Endothelial cell (in vitro differentiated cells): ENCODE measurements at places on chromosomes 6 and 20.

GRCh38 chr6:116928677-116929076 lies 51.6 kb downstream of the RFX6 start:
- DNase-seq = no peak

- no peak for DNase-seq
Observed at GRCh38 chr6:54448617-54449016, 140.4 kb downstream of the TINAG start.

GRCh38 chr20:50916934-50917333 lies 14.3 kb downstream of the ADNP start:
- no peak for DNase-seq

- DNase-seq = no peak
Observed at GRCh38 chr6:116500969-116501433, 10.4 kb upstream of the CALHM5 start.

GRCh38 chr6:2454180-2454579 lies 208.8 kb upstream of the GMDS start:
- no peak for DNase-seq

DNA sequence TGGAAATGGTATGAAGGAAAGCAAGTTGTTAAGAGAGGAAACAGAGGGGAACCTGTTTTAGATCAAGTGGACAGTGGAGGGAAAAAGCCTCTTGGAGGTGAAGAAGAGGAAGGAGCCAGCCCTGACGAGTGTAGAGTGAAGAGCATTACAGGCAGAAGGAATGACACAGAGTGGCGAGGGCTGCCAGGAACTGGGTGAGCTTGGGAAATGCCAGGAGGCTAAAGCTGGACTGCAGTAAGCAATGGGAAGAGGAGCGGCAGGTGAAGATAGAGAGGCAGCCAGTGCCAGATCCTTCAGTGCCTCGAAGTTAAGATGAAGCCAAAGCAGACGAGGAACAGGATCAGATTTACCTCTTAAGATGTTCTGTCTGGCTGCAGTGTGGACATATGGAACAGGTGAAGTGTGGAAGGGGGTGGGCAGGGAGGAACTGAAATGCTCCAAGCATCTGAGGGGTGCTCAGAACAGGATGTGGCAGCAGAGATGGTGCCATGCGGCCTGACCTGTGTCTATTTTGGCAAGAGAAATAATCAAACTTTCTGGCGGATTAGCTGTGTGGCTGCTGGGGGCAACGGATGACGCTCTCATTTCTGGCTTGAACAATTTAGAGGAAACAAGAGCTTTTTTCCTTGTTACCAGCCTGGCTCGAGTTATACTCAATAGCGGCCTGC lies 748.4 kb downstream of the PTPRT start:
- DNase-seq = no peak

GRCh38 chr6:37965964-37966676 lies 146.6 kb downstream of the ZFAND3 start:
- no peak for DNase-seq

DNA sequence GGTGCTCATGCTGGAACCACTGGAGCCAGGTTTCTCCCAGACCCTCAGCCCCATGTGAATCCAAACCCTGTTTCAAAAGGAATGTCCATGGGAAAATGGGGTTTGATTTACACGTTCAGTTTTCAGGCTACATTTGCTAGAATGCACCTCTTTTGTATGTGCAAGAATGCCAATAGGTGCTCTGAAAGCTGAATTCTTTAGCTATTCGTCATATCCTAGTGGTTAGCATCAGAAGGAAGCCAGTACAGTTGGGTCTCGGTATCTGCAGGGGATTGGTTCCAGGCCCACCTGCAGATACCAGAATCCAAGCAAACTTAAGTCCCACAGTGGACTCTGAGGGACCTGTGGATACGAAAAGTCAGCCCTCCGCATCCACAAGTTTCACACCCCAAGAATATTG lies 93.4 kb downstream of the UST start:
- DNase-seq = no peak

- DNase-seq = no peak
Observed at GRCh38 chr6:39933669-39934130, 562 bp downstream of the MOCS1 start.

- DNase-seq = no peak
Observed at GRCh38 chr6:156379392-156380289, 397.5 kb upstream of the ARID1B start.

DNA sequence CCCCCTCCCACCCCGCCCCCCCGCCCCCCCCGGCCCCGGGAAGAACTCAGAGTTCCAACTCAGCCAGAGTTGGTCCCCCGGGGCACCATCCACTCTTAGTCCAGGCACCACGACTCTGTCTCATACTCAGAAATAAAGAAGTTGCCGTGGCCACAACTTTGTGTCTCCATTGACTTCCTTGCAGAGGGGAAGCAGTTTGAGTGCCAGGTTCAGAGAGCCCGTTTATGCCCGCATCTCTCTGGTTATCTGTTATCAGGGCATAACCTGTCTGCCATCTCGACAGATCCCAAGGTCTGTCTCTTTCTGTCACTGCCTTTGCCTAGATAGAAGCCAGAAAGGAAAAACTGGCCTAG lies 605 bp downstream of the CDC5L start:
- no peak for DNase-seq

- no peak for DNase-seq
Observed at GRCh38 chr20:12111431-12112088, 193.9 kb downstream of the BTBD3 start.

GRCh38 chr6:91678679-91679446 lies 1092.0 kb upstream of the MAP3K7 start:
- no peak for DNase-seq

DNA sequence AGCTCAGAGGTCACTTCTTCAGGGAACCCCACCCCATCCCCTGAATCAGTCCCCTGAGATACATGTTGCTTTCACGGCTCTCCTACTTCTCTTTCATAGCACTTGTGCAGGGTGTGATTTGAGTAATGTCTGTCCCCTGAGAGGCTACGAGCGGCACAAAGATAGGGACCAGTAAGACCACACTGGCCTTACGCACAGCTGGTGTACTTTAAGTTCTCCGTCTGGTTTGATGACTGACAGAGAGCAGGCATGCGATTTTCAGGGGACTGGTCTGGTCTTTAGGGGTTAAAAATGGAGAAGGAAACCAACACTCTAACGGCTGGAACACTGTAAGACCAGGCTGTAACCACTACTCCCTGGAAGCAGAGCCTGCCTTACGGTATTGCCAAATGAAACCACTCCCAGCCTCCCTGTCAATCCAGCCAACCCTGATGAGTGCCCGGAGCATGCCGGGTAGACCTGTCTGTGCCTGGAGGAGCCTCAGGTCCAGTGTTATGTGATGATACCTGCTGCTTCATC lies 47.1 kb downstream of the ELMO2 start:
- no peak for DNase-seq

DNA sequence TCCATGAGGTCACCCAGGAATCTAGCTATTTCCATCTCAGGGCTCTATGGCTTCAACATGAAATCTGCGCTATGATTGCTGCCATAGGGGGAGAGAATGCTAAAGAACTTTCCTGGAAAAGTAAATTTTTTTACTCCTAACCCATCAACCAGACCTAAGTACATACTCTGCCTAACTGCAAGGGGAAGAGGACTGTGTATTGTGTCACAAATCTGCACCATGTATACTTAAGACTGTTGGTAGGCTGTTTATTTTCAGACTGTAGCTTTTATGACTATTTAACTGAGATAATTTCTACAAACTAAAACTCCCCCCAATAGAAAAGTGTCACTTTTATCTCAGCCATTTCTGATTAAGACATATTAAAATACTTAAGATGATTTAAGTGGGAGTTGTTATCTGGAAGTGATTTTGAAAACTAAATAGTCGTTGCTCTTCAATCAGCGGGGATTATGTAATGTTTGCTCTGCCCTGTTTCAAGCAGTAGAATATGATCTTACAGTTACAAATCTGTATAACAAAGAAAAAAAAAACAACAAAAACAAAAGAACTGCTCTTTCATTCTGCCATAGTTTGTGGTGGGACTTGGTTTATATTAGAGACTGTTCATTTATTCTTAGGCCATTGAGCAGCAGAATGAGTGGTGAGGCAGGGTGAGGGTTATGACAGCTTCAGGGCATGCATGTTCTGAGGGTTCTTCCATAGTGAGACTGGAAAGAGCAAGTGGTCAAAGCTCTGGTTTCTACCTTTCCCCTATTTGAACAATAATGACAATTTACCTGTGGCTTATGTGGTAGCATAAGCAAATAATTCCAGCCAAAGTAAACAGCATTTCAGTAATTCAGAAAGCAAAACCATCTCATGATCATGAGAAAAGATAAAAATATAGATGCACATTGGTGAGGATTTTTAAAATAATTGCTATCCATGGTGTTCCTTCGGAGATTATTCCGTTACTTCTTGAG lies 126.3 kb upstream of the CEP162 start:
- no peak for DNase-seq

DNA sequence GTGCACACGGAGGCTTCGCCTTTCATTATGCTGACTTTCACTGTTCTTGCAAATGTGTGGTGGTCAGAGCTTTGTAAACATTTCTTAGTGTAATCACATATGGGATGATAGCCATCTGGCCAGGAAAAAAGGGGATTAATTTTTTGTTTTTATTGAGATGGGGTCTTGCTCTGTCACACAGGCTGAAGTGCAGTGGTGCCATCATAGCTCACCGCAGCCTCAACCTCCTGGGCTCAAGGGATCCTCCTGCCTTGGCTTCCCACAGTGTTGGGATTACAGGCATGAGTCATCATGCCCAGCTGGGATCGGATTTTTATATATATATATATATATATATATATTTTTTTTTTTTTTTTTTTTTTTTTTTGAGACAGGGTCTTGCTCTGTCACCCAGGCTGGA lies 11.0 kb upstream of the TIAM2 start:
- no peak for DNase-seq

- DNase-seq = no peak
Observed at GRCh38 chr20:3248993-3249347, 10.0 kb upstream of the SLC4A11 start.

GRCh38 chr6:76694795-76695194 lies 622.3 kb upstream of the IMPG1 start:
- no peak for DNase-seq

- DNase-seq = no peak
Observed at GRCh38 chr6:116530436-116530835, 15.0 kb downstream of the TRAPPC3L start.

- DNase-seq = no peak
Observed at GRCh38 chr6:19994909-19995308, 157.7 kb downstream of the ID4 start.

- no peak for DNase-seq
Observed at GRCh38 chr20:41927655-41928054, 309.5 kb upstream of the CHD6 start.

DNA sequence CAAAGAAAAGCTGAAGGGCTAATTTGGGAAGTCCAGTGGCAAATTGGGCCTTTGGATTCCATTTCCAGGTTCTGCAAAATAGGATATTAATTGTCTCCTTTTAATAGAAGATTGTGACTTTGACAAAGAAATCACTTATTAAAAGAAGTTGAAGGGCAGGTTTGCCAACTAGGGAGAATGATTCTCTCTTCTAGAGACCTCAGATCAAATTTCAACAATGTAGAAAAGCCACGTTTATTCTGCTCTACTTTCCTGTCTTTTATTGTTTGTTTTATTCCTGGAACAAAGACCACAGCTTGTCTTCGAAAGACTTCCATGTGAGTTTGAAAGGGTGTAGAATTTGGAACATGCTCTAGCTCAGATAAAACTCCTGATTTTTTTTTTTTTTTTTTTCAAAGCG lies 65.5 kb upstream of the PRL start:
- DNase-seq = no peak

DNA sequence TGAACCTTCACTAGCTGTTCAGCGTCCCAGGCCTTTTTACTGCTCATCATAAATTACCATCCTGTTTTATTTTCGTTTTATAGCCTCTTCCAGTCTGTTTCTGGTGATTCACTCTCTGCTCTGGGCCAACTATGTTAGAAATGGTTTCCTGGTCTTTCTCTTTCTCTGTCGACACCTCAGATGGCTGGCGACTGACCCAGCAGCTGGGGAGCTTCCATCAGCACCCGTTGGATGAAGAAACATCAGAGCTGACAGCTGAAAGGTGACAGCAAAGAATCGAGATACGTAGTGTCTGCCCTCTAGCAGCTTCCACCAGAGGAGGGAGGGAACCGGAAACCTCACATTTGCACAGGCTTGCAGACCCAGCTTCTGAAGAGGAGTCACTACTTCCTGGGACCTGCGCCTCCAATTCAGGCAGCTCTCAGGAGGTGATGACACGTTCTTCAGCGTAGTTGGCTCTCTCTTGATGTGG lies 82.9 kb upstream of the MLN start:
- DNase-seq = no peak

- no peak for DNase-seq
Observed at GRCh38 chr6:92979281-92979680, 440.1 kb downstream of the EPHA7 start.

DNA sequence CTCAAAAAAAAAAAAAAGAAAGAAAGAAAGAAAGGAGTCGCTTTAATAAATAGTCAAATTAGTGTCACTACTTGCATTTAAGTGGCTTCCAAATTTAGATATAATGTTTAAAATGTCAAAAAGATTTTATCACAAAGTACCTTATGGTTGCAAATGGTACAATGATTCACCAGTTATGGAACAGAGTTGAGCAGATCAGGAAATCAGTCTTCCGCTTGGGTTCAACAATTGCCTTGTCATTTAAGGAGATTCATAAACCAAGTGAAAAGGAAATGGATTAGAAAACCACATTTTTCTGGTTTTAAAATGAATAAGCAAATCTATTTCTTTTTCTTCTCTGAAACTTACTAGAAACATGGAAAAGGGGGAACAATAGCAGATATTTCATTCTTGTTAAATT lies 94.8 kb upstream of the PTPRT start:
- DNase-seq = no peak

DNA sequence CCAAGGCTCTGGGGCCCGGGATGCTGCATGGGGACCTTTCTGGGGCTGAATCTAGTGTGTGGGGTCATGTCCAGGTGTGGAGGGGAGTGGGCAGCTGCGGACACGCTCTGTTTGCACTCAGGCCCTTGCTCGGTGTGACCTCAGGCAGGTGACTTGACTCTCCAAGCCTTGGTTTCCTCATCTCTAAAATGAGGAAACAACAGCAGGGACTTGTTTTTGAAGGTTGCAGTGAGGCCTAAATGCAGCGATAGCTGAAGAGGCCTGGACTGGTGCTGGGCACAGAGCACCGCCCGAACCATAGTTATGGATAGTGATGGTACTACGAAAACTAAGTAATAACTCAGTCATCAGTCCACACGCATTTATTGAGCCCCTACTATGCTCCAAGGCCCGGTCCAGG lies 91.8 kb downstream of the NOL4L start:
- DNase-seq = no peak

GRCh38 chr20:32227744-32228688 lies 20.3 kb downstream of the POFUT1 start:
- no peak for DNase-seq

- DNase-seq = no peak
Observed at GRCh38 chr6:169906688-169907418, 155.4 kb downstream of the ERMARD start.

DNA sequence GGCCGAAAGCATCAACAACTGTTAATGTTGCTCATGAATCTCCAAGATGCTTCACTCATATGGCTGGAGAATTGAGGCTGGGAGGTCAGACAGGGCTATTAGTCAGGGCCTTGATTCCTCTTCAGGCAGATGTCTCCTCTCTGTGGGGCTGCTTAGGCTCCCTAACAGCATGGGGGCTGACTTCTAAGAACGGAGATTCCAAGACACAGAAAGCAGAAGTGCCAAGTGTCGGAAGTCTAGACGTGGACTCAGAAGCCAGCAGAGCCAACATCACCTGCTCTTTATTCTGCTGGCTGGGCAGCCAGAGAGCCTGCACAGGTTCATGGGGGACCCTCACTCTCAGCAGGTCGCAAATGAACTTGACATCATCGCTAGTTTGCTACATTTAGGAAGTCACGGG lies 279.8 kb downstream of the CDH26 start:
- no peak for DNase-seq
